ENCODE measurements at places on chromosomes 3 and 15. TPM values are rescaled to one million over a fixed set of nuclear protein-coding genes. Genes with fewer than 3 reads are reported as not detected.

MAPKBP1 gene
- total RNA-seq, result 24.3 TPM

RARB gene
- 15.5 TPM for total RNA-seq

SPINT1 gene
- 0.15 TPM for total RNA-seq

TRMT10C gene
- total RNA-seq, result 34.8 TPM

NMNAT3 gene
- 0.83 TPM for total RNA-seq

CHRFAM7A gene
- total RNA-seq, result 0.17 TPM

AADACL2 gene
- not detected for total RNA-seq

ELL3 gene
- 3.3 TPM for total RNA-seq

MAP2K1 gene
- total RNA-seq, result 25.9 TPM

C3orf20 gene
- total RNA-seq, result under 0.01 TPM

ISLR gene
- total RNA-seq, result 202 TPM

MYL3 gene
- total RNA-seq, result not detected

FMN1 gene
- 23.3 TPM for total RNA-seq

PDE8A gene
- 25.0 TPM for total RNA-seq

ECE2 gene
- under 0.01 TPM for total RNA-seq

CFAP100 gene
- not detected for total RNA-seq

TTC21A gene
- 6.1 TPM for total RNA-seq

CHRNA3 gene
- not detected for total RNA-seq

LMAN1L gene
- total RNA-seq, result 0.15 TPM

MCF2L2 gene
- not detected for total RNA-seq

ANKRD34C gene
- not detected for total RNA-seq

NEK10 gene
- 38.5 TPM for total RNA-seq

AGTR1 gene
- total RNA-seq, result 3.3 TPM

CEP19 gene
- 2.8 TPM for total RNA-seq

PHLDB2 gene
- total RNA-seq, result 29.6 TPM

CEP63 gene
- 15.4 TPM for total RNA-seq

ZNF660 gene
- 2.5 TPM for total RNA-seq
